ENCODE measurements at places on chromosomes 1 and 21.

- DNase-seq: no peak
Observed at GRCh38 chr1:39650431-39650830, 11.0 kb upstream of the HEYL start.

- DNase-seq: no peak
Observed at GRCh38 chr1:41711581-41711980, 207.1 kb downstream of the HIVEP3 start.

GRCh38 chr1:207848234-207848633, 62.7 kb downstream of the CD34 start:
- peak; percentile 53 for DNase-seq

DNA sequence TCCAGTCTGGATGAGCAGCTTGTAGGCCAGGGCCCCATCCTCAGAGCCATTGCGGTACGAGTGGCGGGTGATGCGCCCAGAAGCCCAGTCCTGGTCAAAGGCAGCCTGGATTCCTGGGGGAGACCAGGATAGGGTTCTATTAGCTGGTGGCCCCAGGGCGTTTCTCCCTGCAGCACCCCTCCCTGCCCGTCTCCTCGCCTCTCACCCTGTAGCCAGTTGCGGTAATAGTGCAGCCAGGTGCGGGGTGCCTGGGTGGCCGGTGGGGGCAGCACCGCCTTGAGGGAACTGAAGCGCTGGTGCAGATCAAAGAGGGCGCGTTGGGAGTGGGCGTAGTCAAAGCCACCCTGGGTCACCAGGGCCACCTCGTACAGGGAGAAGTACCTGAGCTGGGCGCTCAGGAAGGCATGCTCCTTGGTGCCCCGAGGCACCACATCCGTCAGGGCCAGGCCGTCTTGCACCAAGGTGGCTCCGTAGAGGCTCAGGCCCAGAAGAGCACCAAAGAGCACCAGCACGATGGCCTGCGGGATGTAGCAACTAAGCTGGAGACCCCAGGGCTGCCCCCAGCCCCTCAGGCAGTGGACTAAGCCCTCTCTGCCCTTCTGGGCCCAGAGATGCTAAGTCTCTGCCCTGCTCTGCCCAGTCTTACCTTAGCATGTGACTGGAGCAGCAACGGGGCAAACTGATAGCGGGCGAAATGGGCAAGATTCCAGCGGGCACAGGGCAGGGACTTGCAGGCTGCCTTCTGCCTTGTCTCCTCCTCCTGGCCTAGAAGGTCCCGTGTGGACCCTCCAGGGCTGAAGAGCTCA, 15.7 kb downstream of the PTCH2 start:
- no peak for DNase-seq

- DNase-seq: no peak
Observed at GRCh38 chr1:109485001-109485400, 1.3 kb downstream of the ATXN7L2 start.

- no peak for DNase-seq
Observed at GRCh38 chr1:24973315-24973714, 43.2 kb upstream of the RUNX3 start.

DNA sequence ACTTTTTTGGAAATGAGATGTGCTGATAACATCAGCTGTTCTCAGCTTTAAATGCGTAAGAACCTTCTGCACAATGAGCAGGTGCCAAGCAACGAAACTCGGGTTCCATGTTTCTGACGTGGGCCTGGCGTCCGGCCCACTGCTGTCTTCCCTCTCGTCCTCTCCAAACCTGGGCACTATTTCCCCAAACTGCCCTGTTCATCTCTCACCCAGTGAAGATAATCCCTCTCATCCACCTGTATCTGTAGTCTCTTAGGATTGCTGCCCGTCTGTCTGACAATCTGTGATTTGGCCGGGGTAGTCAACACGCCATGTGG, 50.1 kb upstream of the CNTN2 start:
- DNase-seq: no peak

Measured in activated naive CD4-positive, alpha-beta T cell treated with anti-CD3 and anti-CD28 coated beads, Interleukin-2, amount 10 ng/mL, durations not matched to agents 7 days and 5 days (primary cell).